ENCODE measurements at places on chromosomes 6 and 20. TPM values are rescaled to one million over a fixed set of nuclear protein-coding genes. Genes with fewer than 3 reads are reported as not detected.

FILIP1 gene
- 1.8 TPM for polyA plus RNA-seq

SLC17A1 gene
- not detected for polyA plus RNA-seq

OLIG3 gene
- 0.09 TPM for polyA plus RNA-seq

DNA sequence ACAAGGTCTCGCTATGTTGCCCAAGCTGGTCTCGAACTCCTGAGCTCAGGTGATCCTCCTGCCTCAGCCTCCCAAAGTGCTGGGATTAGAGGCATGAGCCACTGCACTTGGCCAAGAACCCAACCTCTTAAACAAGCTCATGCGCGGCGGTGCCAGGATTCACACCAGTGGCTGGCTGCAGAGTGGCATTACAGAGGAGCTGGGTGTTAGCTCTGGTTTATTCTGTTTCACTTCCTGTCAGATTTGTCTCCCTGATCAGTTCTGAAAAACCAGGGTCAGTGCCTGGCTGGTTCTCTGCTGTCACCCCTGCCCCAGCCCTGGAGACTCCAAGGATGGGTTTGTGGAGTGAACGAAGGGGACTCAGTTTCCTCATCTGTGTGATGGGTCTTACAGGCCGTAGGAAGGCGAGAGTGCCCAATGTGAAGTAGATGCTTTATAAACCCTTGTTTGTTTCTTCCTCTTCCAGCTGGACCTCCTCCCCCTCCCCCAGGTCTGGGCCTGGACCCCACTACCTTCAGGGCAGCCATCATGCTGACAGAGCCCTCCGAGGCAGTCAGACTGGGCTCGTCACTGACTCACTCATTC is 63.4 kb downstream of the UBE2V1 start:
- no peak for DNase-seq

GRCh38 chr6:159461998-159462397 is 231.0 kb downstream of the SOD2 start:
- DNase-seq: no peak

DNA sequence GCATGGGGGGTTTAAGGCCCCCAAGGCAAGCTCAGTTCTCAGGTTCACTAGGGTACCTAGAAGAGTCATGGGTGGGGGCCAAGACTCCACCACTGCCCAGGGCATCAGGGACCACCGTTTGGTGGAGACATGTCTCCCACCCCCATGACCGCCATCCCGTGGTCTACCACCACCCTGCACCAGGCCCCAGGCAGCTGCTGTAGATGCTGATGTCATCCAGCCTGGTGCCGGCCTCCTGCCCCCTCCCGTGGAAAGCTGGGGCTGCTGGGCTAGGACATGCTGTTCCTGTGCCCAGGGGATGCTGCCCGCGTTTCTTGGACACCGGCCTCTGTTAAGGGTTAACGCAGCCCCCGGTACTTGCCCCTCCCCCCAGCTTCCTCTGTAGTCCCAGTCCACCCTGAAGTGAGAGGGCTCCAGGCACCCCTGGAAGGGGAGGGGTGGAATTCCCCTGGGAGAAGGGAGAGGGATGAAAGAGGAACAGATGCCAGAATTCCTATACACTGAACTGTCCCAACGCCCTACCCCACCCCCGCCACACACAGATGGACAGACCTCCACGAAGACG is 587 bp downstream of the IP6K3 start:
- DNase-seq: no peak
